ENCODE measurements at places on chromosomes 5 and 9.
A peak's percentile ranks its signal among the peaks of the same experiment; 100 is the strongest.

DNA sequence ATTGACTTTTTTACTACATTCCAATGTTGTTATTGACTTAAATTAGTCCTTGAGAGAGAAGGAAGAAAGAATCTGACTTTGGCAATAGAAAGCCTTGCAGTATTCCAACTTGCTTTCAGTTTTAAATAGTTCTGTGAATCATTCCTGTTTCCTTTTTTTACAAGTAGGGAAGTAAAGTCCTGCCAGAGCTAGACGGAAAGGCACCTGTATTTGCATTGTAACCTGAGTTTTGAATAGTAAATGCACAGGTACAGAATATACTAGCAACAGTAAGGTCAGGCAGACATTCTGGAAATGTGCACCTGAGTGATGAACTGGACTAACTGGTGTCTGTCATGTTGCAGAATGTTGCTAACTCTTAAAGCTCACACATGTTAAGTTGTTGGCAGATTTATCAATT lies 100.9 kb downstream of the PRKACG start:
- DNase-seq = no peak

DNA sequence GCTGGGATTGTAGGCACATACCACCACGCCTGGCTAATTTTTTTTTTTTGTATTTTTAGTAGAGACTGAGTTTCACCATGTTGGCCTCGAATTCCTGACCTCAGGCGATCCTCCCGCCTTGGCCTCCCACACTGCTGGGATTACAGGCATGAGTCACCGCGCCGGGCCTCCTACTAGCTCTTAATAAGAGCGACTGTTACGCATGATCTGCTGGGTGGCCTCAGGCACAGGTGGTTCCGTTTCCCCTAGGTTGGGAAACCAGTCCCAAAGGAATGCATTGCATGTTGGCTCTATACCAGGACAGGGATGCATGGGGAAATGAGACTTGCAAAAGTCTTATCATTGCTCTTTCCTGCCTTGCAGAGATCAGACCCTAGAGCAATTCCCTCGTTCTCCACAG lies 184.7 kb upstream of the PPP1R26 start:
- no peak for DNase-seq

DNA sequence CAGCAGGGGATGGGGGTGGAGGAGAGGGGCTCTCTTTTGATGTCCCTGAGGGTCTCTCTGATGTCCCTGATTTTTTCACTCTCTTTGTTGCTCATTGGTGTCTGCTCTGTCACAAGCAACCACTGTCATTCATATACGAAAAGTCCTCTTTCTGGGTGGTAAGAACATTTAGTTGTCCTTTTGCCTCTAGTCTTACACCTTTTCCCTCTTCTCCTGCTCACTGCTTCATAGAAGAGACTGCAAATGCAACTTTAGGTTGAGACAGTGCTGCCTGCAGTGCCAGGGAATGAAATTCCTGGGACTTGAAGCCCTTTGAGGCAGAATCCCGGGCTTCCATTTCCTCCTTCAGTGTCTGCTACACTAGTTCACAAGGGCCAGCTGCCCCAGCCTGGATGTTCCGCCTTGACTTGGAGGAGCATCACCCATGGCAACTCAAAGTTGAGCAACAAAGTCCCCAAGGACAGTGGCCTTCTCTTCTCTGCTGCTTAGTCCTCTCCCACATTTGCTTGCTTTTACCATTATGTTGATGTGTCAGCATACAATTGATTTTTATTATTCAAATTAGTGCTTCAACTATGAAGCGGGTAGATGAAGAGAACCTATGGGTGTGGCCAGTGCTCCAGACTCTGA lies 94.7 kb upstream of the RUSC2 start:
- DNase-seq = peak; percentile 56

DNA sequence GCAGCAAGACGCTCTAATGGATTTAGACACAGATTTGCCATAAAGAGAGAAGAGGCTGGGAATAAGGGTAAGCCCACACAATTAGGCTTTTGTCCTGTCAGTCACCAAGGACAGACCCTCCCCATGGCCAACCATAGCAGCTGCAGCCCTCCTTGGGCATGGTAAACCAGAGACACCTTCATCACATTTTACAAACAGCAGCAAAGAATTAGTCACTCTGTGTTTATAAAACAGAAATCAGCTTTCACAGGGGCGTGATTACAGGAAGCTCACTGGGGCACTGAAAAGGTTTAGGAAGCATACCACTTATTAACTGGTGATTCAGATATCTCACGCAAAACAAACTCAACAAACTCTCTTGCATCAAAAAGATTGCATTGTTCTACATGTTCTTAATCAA lies 37.3 kb upstream of the ZNF622 start:
- no peak for DNase-seq

DNA sequence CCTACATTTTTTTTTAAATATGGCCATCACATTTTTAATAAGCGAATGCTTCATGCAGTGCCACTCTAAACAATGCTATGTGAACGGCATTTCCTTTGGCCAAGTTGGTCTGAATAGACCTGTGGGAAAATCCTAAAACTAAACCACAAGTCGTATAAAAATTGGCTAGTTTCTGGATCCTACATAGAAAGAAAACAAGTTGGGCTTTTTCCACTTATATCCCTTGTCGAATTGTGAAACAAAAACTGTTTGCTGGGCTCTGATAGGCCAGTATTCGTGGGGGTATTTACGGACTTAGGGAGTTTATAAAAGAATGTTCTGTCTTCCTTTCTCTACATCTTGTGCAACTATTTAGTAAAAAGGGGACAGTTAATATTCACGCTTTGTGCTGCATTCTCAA lies 153.1 kb upstream of the KLF9 start:
- DNase-seq = no peak

- DNase-seq = no peak
Observed at GRCh38 chr5:107813559-107813958, 142.8 kb upstream of the EFNA5 start.

GRCh38 chr9:93905473-93906133 lies 49.6 kb downstream of the BARX1 start:
- peak; percentile 1 for DNase-seq

GRCh38 chr5:33305572-33305971 lies 135.2 kb upstream of the TARS1 start:
- no peak for DNase-seq

DNA sequence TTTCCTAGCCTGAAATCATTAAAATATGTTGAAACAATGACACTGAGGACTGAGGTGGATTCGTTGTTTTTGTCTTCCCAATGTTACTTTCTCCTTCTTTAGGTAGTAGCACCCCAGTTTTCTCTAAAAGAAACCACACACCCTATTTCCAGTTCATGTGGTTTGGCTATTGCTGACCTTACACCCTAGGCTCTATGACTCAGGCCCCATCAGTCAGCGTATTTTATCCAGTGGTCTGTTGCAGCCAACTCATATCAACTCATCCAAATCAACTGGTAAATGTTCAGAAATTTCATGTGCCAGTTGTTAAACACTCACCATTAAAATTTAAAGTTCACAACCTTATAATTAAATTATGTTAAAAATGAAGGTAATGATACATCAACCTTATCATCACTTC lies 44.6 kb upstream of the NFIB start:
- DNase-seq = no peak

DNA sequence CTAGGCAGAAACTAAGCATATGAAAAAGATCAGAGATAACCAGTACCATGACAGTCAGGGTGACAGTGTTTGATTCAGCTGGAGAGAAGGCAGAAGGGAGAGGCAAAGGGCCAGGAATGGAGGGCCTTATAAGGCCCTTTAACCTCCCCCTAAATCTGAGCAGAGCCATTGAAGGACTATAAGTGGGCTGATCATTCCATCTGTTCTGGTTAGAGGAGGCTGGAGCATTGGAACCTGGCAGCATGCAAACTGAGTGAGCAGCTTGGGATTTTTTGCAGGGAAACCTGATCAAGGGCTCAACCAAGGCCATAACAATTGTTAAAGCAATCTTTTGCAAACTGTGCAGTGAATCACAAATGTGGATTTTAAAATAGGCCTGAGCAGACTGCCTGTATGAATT lies 174.5 kb upstream of the DAP start:
- DNase-seq = no peak

DNA sequence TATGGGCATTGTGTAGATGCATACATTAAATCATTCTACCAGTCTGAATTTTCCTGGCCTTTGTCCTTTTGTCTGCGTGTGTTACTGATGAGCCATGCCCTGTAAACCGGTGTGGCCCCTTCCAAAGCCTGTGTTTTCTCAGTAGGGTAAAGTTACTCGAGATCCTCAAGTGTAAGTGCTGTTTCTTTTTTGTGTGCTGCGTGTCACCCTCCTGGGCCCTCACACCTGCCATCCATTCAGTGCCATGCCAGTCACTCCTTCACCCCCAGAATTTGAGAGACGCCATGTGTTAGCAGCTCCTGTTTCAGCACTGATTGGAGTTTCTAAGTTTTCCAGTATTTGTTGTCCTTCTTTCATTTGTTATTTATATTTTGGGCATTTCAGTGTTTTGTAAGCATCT lies 288.2 kb downstream of the FANCC start:
- DNase-seq = no peak

GRCh38 chr9:87874304-87874623 lies 8.4 kb upstream of the SPATA31E1 start:
- DNase-seq = no peak

GRCh38 chr9:96071076-96071814 lies 195.8 kb downstream of the ERCC6L2 start:
- no peak for DNase-seq

DNA sequence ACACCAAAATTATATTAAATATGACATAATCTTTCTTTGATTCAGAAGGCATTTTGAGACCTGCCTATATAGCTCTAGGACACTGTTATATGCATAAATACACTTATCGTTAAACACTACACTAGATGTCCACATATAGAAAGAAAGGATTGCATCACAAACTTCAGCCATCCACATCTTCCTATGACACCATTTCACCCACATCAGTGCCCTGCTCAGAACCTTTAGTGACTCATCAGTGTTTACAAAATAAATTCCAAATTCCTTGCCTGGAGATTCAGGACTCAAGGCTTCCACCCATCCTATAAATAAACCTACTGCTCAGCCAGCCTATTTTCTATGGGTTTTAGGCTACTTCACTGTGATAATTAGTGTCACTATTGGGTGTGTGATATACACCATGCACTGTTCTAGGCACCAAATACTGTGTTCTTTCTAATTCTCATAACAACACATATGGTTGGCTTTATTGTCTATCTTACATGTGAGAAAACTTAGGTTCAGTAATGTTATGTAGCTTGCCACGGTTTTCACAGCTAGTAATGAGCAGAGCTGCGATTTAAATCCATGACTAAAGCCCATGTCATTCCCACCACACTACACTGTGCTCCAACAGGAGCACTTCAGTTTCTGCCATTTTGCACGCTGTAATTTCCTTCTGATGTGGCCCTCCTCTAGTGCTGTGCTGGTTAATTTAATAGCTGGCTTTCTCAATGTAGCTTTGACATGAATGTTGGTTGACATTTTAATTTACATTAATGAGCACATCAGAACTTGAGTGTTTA lies 103.3 kb downstream of the SREK1 start:
- DNase-seq = no peak

- peak; percentile 91 for DNase-seq
Observed at GRCh38 chr5:38556599-38557307, at the start of gene LIFR. TSS of gene LIFR (minus strand) at chr5:38556646. CDS start at chr5:38530647, 25,999 bp downstream.

- no peak for DNase-seq
Observed at GRCh38 chr5:91332267-91333045, 50.7 kb downstream of the ARRDC3 start.

GRCh38 chr9:128371630-128372117 lies 500 bp downstream of the URM1 start:
- no peak for DNase-seq

GRCh38 chr5:51500-51823 lies 40.5 kb upstream of the PLEKHG4B start:
- DNase-seq = no peak

DNA sequence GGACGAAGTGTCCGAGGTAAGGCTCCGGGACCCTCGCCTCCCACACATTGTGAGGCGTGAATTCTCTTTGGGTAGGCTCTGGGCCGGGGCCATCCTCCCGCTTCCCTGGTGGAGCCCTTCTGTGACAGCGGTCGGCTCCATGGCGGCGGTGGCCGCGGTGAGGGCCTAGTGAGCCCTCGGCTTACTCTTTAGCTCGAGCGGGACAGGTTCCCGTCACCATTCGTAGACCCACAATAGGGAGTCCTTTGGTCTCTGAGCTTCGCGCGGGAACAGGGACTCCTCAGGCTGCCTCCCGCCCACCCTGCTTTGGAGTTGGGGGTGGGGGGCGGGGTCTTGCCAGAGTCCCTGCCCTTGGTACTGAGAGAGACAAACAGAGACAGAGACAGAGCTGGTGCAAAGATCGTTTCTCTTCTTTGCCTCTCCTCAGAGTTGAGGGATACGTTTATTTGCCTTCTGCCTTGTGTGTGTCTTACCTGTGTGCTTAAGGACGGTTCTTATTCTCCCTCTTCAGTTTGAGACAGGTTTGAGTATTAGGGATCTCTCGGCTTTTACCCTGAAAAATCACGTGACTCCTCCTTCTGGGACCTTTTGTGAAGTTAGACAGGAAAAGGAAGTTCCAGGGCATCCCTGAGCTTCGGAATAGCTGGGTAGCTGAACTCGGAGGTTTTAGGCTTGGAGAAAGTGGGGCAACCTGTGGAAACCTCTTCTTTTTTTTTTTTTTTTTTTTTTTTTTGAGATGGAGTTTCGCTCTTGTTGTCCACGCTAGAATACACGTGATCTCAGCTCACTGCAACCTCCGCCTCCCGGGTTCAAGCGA lies 833 bp downstream of the ANKHD1 start:
- DNase-seq = peak; percentile 58

GRCh38 chr5:1442222-1443145 lies 2.8 kb downstream of the SLC6A3 start:
- no peak for DNase-seq

- no peak for DNase-seq
Observed at GRCh38 chr5:113140837-113141671, 164.5 kb downstream of the DCP2 start.

GRCh38 chr9:128733256-128733655 lies 9.3 kb upstream of the ZDHHC12 start:
- peak; percentile 71 for DNase-seq

DNA sequence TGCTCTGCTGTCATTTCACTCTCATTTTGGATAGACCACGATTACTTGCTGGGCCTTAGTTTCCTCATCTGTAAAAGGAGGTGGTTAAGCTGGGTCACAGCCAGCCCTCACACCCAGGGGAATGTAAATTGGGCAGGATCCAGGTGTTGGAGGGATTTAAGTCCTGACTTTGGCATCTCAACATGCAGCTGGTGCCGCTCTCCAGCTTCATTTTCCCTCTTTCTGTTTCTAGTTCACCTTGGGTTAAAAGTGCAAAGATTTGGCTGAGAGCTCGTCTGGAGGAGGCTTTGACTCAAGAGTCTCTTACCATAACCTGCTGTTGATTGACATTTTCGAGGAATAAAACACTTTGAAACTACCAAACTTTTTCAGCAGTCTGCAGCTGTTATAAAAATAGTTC lies 144.3 kb upstream of the DHFR start:
- DNase-seq = peak; percentile 46

DNA sequence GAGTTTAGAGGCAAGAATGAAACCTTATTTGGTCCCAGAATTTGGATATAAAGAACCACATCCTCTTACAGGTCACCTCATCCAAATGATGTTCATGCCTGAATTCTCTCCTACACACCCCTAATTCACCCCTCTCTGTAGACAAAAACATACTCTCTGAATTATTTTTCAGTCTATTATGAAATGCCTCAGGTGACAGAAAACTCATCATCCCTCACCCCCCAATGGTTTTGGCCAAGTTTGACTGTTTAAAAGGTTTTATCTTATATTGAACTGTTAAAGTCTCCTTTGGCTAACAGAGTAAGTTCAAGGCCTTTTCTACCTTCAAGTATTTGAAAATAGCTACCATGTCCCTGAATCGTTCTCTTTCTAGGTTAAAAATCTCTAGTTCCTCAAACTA lies 2.3 kb upstream of the CD180 start:
- DNase-seq = no peak

- DNase-seq = no peak
Observed at GRCh38 chr5:51599587-51599986, 216.3 kb downstream of the ISL1 start.

- DNase-seq = no peak
Observed at GRCh38 chr9:15101095-15101494, 190.9 kb upstream of the FREM1 start.
